ENCODE measurements at places on chromosomes 3 and 15. TPM values are rescaled to one million over a fixed set of nuclear protein-coding genes. Genes with fewer than 3 reads are reported as not detected.

C2CD4A gene
- 3.2 TPM for total RNA-seq

CEP70 gene
- total RNA-seq = 19.4 TPM

CD200R1 gene
- not detected for total RNA-seq

AMIGO3 gene
- not detected for total RNA-seq

GOLGA6A gene
- not detected for total RNA-seq

MKRN3 gene
- not detected for total RNA-seq

POTEB2 gene
- not detected for total RNA-seq

CIDEC gene
- total RNA-seq = not detected

PPP2R3A gene
- total RNA-seq = 7.5 TPM
